Caco-2 (cell line): ENCODE measurements at places on chromosomes 4 and X. TPM values are rescaled to one million over a fixed set of nuclear protein-coding genes. Genes with fewer than 3 reads are reported as not detected.

GRCh38 chr4:177315767-177316464, 6.2 kb downstream of the NEIL3 start:
- H3K27ac ChIP-seq, result no peak overlapping the region
- peaks cover 10% of the 10 kb centered on the region for H3K4me1 ChIP-seq

DNA sequence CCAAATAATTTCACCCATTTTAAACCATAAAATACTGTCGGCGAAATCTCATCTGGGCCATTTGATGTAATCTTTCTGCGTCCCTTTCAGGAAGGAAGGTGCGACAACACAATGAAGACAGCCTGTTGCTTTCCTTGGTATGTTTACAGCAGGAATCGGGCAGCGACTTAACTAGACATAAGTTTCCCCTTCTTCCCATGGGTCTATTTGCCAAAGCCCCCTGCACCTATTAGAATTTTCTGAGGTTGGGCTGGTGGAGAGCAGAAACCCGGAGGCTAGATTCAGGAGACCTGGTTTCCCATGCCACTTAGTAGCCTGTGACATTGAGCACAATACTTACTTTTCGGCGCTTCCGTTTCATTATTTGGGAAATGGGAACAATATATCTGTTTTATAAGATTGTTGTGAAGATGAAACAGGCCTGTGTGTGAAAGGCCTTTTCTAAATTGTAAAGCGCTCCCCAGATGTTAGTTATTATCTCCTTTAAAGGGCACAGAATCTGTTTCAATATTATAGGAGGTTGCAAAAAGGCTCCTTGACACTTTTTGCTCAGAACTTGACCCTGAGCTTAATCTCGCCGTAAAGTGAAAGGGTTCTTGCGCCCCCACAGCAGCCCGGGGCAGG, 552 bp upstream of the AFF1 start:
- H3K4me3 ChIP-seq, result peak overlapping the region; percentile 40
- DNase-seq, result no peak
- peaks cover 15% of the 10 kb centered on the region for H3K4me1 ChIP-seq

DNA sequence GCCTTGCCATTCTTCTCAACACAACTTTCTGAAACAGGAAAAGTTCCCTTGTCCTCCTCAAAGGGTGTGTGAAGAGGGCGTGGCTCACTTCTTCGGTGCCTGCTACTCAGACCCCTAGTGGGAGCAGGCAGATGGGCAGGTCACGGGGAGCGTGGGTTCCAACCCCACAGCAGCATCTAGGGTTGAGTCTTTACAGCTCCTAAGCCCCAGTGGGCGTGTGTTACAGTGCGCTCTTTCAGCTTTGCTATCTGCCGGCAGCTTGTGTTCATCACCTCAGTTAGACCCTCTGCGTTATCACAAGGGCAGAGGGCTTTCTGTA, 57.5 kb upstream of the KLF3 start:
- no peaks in the 10 kb centered on the region for H3K36me3 ChIP-seq
- no peaks in the 10 kb centered on the region for H3K27me3 ChIP-seq
- H3K27ac ChIP-seq, result no peak overlapping the region
- no peaks in the 10 kb centered on the region for H3K4me1 ChIP-seq
- no peak overlapping the region for H3K4me3 ChIP-seq

GRCh38 chr4:161926033-161926828, 237.6 kb downstream of the FSTL5 start:
- no peaks in the 10 kb centered on the region for H3K36me3 ChIP-seq
- H3K27me3 ChIP-seq, result no peaks in the 10 kb centered on the region
- no peak overlapping the region for H3K4me3 ChIP-seq
- no peak for DNase-seq

The IL2 gene
- total RNA-seq, result not detected in 2 replicates

The DMD gene
- 42.9 and 47.2 TPM in 2 replicates for total RNA-seq

GRCh38 chrX:17913801-17914200, 52.7 kb upstream of the RAI2 start:
- no peaks in the 10 kb centered on the region for H3K4me1 ChIP-seq
- no peak for DNase-seq
- no peak overlapping the region for H3K4me3 ChIP-seq
- H3K27ac ChIP-seq, result no peak overlapping the region

The DIPK2B gene
- not detected in 2 replicates for total RNA-seq

DNA sequence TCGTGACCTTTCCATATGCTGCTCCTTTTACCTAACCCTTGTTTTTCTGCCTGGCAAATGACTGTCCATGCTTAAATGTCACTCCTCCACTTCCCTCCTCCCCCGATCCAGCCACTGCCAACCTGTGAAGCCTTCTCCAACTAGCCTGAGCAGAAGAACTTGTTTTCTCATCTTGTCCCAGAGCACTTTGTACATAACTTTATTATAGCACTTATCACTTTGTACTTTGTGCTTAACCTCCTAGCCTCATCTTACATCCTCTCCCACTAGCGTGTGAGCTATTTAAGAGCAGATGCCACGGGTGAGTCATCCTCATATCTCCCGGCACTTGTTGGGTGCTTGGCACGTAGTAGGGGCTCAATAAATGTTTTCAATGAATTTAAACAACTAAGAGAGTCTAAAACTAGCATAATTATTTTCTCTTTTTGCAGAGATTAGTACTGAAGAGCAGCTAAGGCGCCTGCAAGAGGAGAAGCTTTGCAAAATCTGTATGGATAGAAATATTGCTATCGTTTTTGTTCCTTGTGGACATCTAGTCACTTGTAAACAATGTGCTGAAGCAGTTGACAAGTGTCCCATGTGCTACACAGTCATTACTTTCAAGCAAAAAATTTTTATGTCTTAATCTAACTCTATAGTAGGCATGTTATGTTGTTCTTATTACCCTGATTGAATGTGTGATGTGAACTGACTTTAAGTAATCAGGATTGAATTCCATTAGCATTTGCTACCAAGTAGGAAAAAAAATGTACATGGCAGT, 46.9 kb downstream of the XIAP start:
- peak; percentile 5 for DNase-seq
- no peaks in the 10 kb centered on the region for H3K36me3 ChIP-seq
- H3K27me3 ChIP-seq, result no peaks in the 10 kb centered on the region
- H3K4me1 ChIP-seq, result peaks cover 10% of the 10 kb centered on the region

- no peaks in the 10 kb centered on the region for H3K36me3 ChIP-seq
- H3K4me1 ChIP-seq, result peaks cover 71% of the 10 kb centered on the region
- DNase-seq, result no peak
- peak overlapping the region; percentile 10; the same call in 1 of the 2 replicates for H3K4me3 ChIP-seq
Measured at GRCh38 chr4:183171484-183172267, 72.6 kb downstream of the WWC2 start.

GRCh38 chrX:41541386-41541785, 94.2 kb downstream of the NYX start:
- H3K4me1 ChIP-seq, result peaks cover 27% of the 10 kb centered on the region
- no peak overlapping the region for H3K27ac ChIP-seq
- no peaks in the 10 kb centered on the region for H3K36me3 ChIP-seq

- H3K27me3 ChIP-seq, result no peaks in the 10 kb centered on the region
- peak; percentile 43 for DNase-seq
- H3K4me1 ChIP-seq, result peaks cover 19% of the 10 kb centered on the region
- no peaks in the 10 kb centered on the region for H3K36me3 ChIP-seq
Measured at GRCh38 chr4:25448379-25449109, 71.5 kb downstream of the ANAPC4 start.

GRCh38 chr4:5933116-5933515, 40.2 kb upstream of the CRMP1 start:
- H3K27me3 ChIP-seq, result no peaks in the 10 kb centered on the region
- no peaks in the 10 kb centered on the region for H3K4me1 ChIP-seq
- no peak overlapping the region for H3K27ac ChIP-seq

DNA sequence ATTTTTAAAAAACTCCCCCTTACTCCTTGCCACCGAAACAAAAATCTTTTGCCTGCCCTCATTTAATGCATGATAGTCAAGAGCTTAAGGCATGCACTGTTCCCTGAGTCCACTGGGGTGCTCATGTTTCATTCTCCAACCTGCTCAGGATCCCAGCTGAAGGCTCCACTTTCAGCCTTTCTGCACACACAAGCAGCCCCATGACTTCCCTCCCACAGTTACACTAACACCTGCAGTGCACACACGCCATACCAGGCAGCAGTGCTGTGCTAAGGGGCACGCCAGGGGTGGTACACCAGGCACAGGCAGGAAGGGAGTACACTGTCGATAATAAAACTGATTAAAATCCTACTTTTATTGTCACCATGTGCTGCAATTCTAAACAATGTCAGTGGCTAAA, 385.2 kb downstream of the BMPR1B start:
- no peak overlapping the region for H3K4me3 ChIP-seq
- DNase-seq, result no peak
- no peak overlapping the region for H3K27ac ChIP-seq
- no peaks in the 10 kb centered on the region for H3K4me1 ChIP-seq
- H3K27me3 ChIP-seq, result no peaks in the 10 kb centered on the region
- H3K36me3 ChIP-seq, result no peaks in the 10 kb centered on the region

- DNase-seq, result no peak
- H3K36me3 ChIP-seq, result no peaks in the 10 kb centered on the region
- H3K27me3 ChIP-seq, result no peaks in the 10 kb centered on the region
Measured at GRCh38 chrX:23589496-23589895, 77.8 kb upstream of the PRDX4 start.

GRCh38 chrX:153381684-153382532, 19.2 kb downstream of the PNMA6E start:
- H3K4me3 ChIP-seq, result no peak overlapping the region
- peak; percentile 37 for DNase-seq
- H3K27me3 ChIP-seq, result no peaks in the 10 kb centered on the region
- no peak overlapping the region for H3K27ac ChIP-seq
- no peaks in the 10 kb centered on the region for H3K36me3 ChIP-seq

DNA sequence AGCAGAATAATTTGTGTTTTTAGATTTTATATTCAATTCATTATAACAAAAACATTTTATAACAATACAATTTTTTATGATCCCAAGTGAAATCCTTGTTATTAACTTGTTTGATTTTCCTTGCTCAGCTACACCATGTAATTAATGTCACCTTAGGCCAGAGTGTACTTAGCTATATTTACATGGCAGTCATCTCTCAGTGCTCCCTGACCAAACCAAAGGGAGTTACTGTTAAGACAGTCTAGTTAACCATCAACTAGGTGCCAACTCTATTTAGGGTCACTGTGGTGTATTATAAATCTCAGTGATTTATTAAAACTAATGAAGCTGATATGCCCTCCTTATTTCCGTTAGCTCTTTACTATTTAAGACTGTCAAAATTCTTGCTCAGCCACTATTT, 44.4 kb downstream of the CCDC158 start:
- DNase-seq, result no peak
- no peaks in the 10 kb centered on the region for H3K27me3 ChIP-seq
- no peak overlapping the region for H3K4me3 ChIP-seq
- no peaks in the 10 kb centered on the region for H3K36me3 ChIP-seq
- no peak overlapping the region for H3K27ac ChIP-seq

- no peaks in the 10 kb centered on the region for H3K36me3 ChIP-seq
- H3K4me1 ChIP-seq, result no peaks in the 10 kb centered on the region
- DNase-seq, result no peak
Measured at GRCh38 chr4:35087218-35087617, 1157.1 kb downstream of the ARAP2 start.

DNA sequence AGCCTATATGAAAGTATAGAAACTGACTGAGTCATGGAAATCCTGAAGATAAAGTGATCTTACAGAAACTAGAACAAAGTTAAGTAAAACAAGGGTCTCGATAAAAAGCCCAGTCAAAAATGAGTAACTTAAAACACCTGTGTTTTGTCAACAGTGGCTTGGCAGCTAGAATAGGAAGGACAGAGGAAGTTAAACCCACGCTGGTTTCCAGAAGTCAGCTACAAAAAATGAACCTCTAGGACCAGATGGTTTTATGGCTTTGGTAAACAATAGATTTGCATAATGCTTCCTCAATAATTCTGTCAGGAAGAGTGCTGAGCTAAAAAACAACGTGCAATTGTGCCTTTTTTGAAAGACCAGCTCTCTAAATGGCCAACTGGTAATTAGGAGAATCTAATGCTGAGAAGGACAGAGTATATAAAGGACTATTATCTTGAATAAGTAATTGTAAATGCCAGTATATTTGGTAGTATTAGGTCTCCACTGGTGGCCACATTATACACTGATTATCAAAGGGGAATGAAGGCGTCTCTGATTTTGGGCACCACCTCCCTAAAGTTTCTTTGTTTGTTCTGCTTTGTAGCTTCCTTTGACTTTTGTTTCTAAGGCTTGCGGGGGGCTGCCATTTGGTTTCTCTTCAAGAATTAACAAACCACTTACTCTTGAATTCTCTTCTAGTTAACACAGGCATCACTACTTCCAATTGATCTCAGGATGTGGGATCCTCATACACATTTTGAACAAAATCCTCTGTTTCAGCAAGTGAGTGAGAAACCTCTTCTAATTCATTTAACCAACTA, 72.2 kb upstream of the PPP3CA start:
- DNase-seq, result no peak
- H3K4me3 ChIP-seq, result no peak overlapping the region
- no peak overlapping the region for H3K27ac ChIP-seq
- H3K27me3 ChIP-seq, result no peaks in the 10 kb centered on the region
- no peaks in the 10 kb centered on the region for H3K36me3 ChIP-seq

DNA sequence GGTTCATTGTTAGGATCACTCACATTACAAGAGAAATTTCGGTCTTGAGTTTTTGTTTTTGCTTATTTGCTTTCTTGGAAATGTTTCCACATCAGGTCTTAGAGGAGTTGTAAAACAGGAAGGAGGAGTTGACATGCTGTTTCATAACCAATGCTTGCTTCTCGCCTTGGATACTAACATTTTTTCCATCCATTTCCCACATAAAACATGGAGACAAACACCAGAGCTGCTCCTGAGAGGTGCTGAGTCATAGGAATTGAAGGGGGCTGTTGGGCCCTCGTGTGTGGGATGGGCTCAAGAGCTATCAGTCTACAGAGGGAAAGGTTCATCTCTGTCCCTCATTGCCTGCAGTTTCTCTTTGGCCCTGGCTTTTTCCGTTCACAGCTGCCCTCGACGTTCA, 29.9 kb downstream of the TBL1X start:
- no peak overlapping the region for H3K27ac ChIP-seq
- DNase-seq, result no peak
- H3K4me3 ChIP-seq, result no peak overlapping the region
- H3K36me3 ChIP-seq, result no peaks in the 10 kb centered on the region
- no peaks in the 10 kb centered on the region for H3K27me3 ChIP-seq

The FRMPD4 gene
- not detected in 2 replicates for total RNA-seq

DNA sequence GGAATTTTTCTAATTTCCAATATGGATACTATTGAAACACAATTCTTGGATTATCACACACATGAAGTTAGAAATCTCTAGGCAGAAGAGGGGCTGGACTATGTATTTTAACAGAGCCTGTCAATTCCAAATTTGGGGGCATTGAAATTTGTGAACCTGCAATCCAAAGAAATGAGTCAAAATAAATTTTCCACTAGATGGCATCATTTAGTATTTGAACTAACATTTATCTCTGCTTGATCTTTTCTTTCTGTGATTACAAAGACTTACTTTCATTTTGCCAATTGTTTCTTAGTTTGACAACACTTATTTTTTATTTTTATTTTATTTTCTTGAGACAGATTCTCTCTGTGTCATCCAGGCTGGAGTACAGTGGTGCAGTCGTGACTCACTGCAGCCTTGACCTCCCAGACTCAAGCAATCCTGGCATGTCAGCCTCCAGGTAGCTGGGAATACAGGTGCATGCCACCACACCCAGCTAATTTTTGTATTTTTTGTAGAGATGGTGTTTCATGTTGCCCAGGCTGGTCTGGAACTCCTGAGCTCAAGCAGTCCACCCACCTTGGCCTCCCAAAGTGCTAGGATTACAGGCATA, 2.7 kb upstream of the PYURF start:
- no peak overlapping the region for H3K27ac ChIP-seq
- no peak overlapping the region for H3K4me3 ChIP-seq
- H3K27me3 ChIP-seq, result no peaks in the 10 kb centered on the region
- H3K4me1 ChIP-seq, result peaks cover 7% of the 10 kb centered on the region; the same call in 1 of the 2 replicates

GRCh38 chr4:104879367-104879766, 267.3 kb upstream of the TET2 start:
- H3K27ac ChIP-seq, result no peak overlapping the region
- no peaks in the 10 kb centered on the region for H3K4me1 ChIP-seq
- DNase-seq, result no peak
- H3K27me3 ChIP-seq, result no peaks in the 10 kb centered on the region
- no peak overlapping the region for H3K4me3 ChIP-seq
- no peaks in the 10 kb centered on the region for H3K36me3 ChIP-seq

The PRDM8 gene
- not detected in 2 replicates for total RNA-seq
